Stomach (tissue), 19 donors: ENCODE measurements at places on chromosomes 4 and X.

- DNase-seq, result no peak
These were observed 226.0 kb downstream of the RPA4 start for GRCh38 chrX:97109730-97110129.

DNA sequence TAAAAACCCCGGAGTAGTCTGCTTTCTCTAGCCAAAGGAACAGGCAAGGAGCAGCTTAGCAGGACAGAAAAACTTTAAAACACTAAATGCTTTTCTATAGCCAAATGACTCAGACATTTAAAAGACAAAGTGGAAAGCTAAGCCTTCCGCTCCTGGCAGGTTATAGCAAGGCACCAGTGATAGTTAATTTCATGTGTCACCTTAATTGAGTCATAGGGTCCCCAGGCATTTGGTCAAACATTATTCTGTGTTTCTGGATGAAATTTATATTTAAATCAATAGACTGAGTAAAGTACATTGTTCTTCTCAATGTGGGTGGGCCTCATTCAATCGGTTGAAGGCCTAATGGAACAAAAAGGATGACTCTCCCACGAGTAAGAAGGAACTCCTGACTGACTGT, 885.7 kb upstream of the ADGRL3 start:
- no peak for DNase-seq

DNA sequence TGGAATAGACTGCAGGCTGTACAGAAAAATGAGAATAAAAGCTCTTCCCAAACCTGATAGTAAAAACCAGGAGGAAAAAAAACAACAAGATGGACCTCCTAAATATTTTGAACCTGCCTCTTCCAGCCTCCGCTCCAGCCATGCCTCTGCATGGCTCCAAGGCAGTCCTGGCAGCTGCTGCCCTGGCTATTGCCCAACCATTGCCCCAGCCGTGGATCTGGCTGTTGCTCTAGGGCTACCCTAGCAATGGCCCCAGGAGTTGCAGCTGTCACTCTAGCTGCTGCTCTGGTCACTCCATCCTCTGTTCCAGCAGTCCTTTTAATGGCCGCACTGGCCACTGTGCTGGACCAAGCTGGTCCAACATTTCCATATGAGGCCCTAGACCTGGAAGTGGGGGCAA, 1756.0 kb downstream of the C4orf33 start:
- no peak for DNase-seq

DNA sequence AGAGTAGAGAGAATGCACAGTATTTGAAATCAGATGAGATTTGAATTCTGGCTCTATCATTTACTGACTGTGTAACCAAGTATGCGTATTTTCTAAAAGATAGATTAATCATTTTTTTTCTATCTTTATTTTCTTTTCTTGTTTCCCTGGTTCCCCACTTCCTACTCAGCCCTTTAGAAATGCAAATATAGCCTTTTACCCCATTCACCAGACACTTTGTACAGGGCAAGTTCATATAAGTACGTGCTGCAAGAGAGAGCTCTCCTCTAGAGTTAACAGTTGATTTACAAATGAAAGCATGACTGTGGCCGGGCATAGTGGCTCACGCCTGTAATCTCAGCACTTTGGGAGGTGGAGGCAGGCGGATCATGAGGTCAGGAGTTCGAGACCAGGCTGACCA, 17.8 kb upstream of the TDO2 start:
- DNase-seq, result no peak

DNA sequence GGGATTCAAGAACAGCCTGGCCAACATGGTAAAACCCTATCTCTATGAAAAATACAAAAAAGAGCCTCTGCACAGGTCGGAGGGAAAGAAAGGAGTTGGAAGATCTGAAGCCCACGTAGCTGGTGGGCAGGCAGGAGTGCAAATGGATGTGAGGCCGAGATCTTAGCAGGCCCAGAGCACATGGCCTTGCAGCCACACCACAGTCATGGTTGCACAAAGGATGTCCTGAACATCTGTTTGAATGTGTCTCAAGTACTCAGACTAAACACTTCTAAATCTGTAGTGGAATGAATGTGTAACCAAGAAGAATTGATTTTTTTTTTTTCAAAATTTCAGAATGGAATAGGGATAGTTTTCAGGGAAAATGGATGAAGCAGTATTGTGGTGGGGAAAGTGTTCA, 10.8 kb downstream of the CA5B start:
- no peak for DNase-seq

DNA sequence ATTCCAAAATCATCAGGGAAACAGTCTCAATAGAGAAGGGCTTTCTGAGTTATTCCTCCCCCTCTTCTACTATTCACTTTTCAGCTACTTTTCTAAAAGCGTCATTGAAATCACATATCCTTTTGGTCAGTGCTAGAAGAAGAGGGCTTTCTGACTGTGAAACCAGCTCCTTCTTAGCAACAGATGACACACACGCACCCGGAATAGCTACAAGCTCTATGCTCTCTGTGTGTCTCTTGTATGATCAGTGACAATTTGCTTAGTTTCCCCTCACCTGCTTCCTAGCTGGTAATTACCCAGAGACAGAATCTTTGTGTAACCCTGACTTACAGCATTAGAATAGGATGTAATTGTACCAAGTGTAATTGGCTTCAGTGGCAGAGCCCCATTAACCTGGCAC, 268.1 kb upstream of the SLITRK2 start:
- DNase-seq, result no peak

DNA sequence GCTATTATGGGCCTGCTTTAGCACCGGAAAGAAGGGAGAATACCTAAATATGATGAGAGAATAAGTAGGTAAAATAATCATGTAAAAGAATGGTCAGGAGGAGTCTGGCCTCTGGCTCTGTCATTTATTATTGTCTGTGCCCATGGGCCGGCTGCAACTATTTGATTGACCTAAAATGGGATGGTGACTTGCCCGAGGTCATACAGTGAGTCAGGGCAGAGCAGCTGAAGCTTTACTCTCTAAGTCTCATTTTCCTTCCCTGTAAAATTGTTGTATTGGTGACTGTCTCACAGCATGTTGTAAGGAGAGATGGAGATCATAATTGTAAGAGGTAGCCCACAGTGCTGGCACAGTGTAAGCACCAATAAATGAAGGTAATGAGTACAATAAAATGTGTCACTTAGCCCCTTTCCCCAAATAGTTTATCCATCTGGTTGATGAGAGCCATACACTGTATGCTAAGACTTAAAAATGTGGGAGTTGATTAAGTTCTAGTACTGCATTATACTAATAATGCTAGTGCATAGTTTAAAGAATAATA, 39.6 kb downstream of the RUFY3 start:
- DNase-seq, result no peak

DNA sequence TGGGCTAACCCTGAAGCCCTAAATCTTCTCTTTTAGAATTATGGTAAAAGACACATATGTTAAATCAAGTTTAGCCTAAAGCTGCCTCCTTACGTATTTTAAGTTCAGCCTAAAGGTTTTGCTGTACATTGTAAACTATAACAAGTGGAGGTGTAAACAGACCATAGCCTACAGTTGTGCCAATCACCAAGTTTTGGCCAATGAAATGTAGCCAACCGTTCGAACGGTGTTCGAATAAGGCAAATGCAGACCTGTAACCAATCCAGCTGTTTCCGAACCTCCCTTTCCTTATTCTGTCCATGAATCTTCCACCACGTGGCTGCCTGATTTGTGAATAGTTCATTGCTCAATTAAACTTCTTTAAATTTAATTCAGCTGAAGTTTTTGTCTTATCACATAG, 52.1 kb upstream of the TBC1D9 start:
- DNase-seq, result no peak

- DNase-seq, result no peak
These were observed 250.9 kb upstream of the MAOA start for GRCh38 chrX:43405191-43405590.

- no peak for DNase-seq
These were observed 50.9 kb downstream of the NFKB1 start for GRCh38 chr4:102551958-102552565.

DNA sequence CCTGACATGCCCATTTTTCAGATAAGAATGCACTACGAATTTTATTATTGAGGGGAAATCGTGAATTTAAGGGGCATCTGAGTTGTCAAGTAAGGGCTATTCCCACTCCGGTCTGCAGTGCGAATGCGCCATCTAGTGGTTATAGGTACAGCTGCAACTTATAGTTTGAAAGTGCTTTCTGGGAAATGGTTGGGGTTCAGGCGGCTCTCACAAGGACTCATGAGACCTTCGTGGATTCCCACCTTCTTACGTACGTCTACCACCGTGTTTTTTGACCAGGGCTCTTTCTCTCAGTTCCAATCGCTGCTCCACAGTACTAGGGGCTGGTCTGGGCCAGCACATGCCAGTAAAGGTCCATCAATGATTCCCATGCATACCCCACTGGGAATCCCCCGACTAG, 12.3 kb downstream of the MSL3 start:
- peak; percentile 81 for DNase-seq

GRCh38 chr4:148453833-148454232, 11.6 kb upstream of the NR3C2 start:
- DNase-seq, result no peak

DNA sequence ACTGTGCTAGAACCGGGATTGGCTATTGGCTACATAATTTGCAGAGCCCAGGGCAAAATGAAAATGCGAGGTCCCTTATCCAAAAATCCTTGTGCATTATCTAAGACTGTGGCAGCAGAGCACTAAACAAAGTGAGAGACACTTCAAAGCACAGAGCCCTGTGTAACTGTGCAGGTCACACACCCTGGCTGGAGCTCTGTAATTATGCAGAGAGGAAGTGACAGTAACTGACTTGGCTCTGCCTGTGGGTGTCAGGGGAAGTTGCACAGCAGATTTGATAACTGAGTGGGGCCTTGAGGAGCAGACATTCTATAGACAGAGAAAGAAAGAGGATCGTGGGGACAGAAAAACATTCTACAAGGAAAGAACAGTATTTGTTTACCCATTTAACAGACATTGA, 173.5 kb upstream of the FMR1 start:
- peak; percentile 2 for DNase-seq

DNA sequence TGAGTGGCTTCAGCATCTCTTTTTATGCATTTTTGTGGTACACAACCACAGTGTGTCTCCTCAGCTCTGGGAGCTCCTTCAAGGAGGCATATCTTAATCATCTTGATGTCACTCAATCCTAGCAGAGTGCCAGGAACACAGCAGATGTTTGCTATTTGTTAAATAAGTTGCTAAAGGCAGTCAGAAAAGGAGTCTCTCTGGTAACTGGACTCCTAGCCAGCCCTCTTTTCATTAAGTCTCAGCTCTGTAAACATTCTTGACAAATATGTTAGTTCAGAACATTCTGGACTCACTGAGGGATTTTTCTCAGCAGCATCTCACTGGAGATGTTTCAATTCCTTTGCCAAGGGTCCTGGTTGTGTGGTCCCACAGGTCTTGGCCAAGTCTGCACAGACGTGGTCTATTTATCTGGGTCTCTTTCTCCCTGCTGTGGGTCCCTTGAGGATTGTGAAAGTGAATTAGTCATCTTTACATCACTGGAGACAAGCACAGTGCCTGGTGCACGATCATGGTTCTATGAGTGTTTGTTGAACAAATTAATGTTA, 20.3 kb upstream of the FAM9C start:
- no peak for DNase-seq

- DNase-seq, result peak; percentile 30
These were observed 943.0 kb upstream of the PRKX start for GRCh38 chrX:4656419-4656818.

- DNase-seq, result no peak
These were observed 65.6 kb downstream of the OR13H1 start for GRCh38 chrX:131609480-131609879.

DNA sequence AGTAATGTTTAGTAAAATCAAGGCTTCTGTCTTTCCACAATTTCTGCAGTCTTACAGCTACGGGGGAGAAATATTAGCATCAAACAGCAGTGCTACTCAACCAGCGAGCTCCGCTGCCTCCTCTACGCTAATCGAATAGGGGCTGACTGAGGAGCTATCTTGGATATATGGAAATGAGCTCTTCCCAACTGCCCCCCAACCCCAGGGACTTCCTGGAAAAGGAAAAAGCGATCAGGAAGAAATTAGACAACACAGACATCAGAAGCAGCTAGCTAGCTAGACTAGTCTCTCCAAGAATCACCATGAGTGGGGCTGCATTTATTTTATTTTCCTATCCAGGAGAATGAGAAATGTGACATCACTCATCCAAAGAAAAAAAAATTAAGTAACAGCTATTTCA, 7.6 kb downstream of the NKX6-1 start:
- DNase-seq, result no peak

DNA sequence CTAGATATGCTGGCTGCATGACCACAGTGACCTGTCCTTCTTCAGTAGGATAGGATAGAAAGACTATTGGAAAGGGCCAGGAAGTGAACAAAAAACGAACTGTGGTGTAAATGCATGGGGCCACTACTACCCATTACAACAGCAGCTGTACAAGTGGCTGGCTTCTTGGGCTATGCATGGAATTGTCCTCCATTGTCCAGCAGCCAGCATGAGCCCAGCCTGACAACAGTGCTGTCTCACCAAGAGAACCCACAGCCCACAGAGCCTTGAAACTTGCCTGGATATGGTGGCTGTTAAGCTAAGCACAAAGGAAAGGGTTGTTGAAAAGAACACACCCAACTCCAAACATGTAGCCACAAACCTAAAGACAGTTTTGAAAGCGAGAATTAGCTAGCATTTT, 330.2 kb upstream of the F9 start:
- DNase-seq, result no peak

GRCh38 chrX:153926858-153927671, 1.0 kb upstream of the ARHGAP4 start:
- peak; percentile 57 for DNase-seq

GRCh38 chr4:179989975-179990374, 2253.2 kb upstream of the TENM3 start:
- peak; percentile 13 for DNase-seq

DNA sequence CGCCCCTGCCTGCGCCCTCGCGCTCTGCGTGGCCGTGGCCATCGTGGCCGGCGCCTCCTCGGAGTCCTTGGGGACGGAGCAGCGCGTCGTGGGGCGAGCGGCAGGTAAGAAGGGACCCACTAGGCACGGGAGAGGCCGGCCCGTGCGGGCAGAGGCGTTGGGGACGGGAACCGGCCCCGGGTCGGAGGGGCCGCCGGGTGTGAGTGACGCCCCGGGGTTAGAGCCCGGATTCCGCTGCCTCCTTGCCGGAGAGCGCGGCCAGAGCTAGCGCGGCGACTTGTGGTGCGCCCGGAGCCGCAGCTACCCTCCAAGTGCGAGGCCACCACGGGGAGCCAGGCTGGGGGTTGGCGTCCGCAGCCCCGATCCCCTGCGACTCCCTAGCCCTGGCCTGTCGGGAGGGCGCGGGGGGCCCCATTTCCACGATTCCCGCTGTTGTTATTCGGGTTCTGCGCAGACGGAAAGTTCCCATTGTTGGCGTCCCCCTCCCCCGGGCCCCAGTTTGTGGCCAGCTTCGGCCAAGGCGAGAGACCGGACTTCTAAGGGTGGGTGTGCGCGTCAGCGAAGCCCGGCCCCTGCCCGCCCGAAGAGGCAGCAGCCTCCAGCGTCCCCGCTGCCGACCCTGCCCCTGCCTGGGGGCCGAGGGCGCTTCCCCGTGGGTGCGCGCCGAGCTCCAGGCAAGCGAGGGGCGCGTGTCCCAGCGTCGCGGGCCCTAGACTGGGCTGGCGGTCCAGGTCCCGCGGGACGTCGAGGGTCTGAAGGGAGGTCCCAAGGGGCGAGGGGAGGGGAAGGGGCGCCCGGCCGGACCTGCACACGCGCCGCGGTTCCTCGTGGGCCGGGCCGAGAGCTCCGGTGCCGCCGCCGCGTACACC, 1.1 kb downstream of the FGFR3 start:
- DNase-seq, result no peak
